ENCODE measurements at places on chromosomes 12 and 14.

GRCh38 chr12:56257491-56258067 lies 605 bp downstream of the ANKRD52 start:
- no peak for DNase-seq

- no peak for DNase-seq
Observed at GRCh38 chr14:70023871-70024270, 144.7 kb downstream of the SMOC1 start.

DNA sequence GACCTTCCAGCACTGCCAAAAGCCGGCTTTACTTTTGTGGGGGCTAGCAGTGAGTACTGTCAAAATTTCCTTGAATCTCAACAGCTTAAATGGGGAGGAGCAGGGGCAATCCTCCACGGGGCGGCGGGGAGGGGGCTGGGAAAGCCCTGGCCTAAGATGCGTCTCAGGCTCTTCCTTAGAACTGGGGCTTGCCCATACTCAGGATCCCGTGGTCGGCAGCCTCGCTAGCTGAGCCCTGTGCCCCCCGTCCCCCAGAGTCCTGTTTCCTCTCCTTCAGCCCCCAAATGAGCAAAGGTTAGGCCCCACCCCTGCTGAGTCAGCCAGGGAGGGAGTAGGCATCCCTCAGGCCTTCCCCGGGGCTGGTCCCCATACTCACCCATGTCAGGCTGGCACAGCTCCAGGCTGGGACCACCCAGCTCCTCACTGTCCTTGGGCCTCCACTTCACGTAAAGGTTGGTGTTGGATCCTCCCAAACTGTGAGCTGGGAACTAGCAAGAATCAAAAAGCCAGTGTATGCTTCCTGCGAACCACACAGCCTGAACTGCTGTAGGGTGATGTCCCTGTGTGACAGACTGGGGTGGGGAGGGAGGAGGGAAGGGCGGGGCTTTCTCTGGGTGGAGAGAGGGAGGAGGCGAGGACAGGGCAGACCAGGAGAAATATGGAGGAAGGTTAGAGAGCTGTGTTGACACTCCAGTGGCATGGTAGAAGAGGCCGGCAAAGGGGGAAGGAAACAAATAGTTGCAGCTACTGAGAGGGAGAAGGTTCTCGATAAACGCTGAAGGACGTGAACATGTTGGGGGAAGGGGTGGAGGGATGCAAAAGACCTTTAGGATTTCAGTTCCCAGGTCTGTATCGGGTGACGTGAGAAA lies 5.9 kb upstream of the BAZ2A start:
- DNase-seq: peak; percentile 63

- DNase-seq: no peak
Observed at GRCh38 chr12:31726575-31726974, 2.2 kb downstream of the AMN1 start.

DNA sequence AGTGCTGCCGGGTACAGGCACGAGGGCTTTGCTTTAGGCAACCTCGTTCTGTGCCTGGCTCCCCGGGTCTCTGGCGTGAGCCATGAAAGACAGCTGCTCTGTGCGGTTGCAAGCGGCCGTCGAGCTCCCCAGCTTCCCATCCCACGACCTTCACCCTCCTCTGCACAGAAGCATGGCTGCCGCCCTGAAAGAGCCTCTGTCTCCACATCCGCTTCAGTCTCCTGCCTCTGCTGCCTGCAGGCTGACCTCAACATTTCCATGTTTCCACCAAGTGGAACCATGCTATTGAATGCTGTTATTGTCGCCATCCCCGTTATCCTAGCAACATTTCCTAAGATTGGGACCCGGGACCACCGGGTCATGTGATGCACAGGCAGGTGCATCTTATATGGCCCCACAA lies 57.1 kb downstream of the KDM2B start:
- no peak for DNase-seq

- no peak for DNase-seq
Observed at GRCh38 chr12:80512781-80513180, 68.7 kb downstream of the PTPRQ start.

DNA sequence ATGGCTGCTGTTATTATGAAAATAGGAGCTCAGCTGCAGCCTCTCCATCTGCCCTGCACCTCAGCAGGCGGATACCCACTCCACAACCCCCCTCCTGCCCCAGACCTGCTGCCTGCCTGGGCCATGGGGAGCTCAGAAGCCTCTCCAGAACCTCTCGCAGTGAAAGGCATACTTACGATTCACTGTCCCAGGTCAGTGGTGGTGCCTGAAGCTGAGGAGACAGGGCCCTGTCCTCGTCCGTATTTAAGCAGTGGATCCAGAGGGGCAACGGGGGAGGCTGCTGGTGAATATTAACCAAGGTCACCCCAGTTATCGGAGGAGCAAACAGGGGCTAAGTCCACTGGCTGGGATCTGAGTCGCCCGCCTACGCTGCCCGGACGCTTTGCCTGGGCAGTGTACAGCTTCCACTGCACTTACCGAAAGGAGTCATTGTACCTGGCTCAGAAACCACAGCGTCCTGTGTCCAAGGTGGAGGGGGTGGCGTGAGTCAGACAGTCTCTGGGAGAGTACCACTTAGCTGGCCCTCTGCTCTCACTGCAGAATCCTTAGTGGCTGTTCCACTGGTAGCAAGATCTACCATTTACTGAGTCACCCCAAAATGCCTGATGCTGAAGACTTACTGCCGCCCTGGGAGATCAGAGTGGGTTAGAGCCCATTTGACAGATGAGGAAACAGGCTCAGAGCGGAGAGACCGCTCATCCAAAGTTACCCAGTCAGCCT lies at the start of gene SERPINA1:
SERPINA1 (minus strand) TSS at position 219 of the 720 bp plus-strand sequence. CDS start 5,365 bp downstream, outside the sequence.
- DNase-seq: no peak

GRCh38 chr14:61925732-61926435 lies 163.7 kb downstream of the SNAPC1 start:
- no peak for DNase-seq

DNA sequence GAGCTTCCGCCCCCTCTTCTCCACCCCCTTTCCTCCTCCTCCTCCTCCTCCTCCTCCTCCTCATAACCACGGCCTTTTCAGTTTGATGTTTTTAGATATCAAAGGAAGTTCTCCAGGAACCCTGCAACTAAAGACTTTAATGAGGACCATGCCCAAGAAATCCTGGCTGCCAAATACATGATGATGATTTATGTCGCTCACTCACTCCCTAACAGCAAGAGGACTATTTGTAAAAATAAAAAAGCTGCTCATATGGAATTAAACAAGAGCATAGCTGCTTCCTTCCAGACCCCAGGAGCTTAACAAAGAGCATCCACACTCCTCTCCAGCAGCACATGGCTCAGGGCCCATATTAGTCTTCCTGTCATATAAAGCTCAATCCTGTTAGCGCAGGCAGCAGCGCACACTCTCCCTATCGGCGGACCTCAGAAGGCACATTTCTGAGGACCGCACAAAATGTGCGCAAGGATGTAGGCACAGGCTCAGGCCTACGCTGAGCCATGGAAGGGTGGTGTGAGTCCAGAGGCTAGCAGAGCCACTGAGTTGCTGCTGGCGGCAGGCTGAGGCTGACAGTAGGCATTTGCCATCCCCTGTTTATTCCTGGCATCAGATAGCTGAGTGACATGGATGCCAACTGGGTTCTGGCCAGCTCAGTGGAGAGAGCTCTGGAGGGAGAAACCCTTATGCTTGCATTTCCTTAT lies 232.8 kb downstream of the MSRB3 start:
- DNase-seq: no peak

Measured in NCI-H1436 treated with DMSO at 0.1 percent for 48 hours (cell line).